ENCODE measurements at places on chromosomes 5 and 9. TPM values are rescaled to one million over a fixed set of nuclear protein-coding genes. Genes with fewer than 3 reads are reported as not detected.

SLC9A3 gene
- 0.17 TPM for total RNA-seq

PLPPR1 gene
- total RNA-seq: not detected

TNFSF15 gene
- 0.09 TPM for total RNA-seq

CDO1 gene
- 29.2 TPM for total RNA-seq

SH2D3C gene
- total RNA-seq: not detected

TSSK1B gene
- 0.16 TPM for total RNA-seq

SYK gene
- under 0.01 TPM for total RNA-seq

FBP1 gene
- total RNA-seq: not detected

CAMK4 gene
- 3.5 TPM for total RNA-seq

FABP6 gene
- not detected for total RNA-seq

PROB1 gene
- total RNA-seq: 0.26 TPM

WHRN gene
- total RNA-seq: 1.4 TPM

PSAT1 gene
- total RNA-seq: 9.0 TPM

RAB3C gene
- not detected for total RNA-seq

ESM1 gene
- total RNA-seq: 2.7 TPM

C9 gene
- total RNA-seq: 0.16 TPM

PKD2L2 gene
- total RNA-seq: not detected

PLGRKT gene
- 11.5 TPM for total RNA-seq

SERINC5 gene
- total RNA-seq: 11.8 TPM

CDH10 gene
- not detected for total RNA-seq

FAT2 gene
- 0.09 TPM for total RNA-seq

DELE1 gene
- total RNA-seq: 33.1 TPM

ARID3C gene
- not detected for total RNA-seq

TMEM174 gene
- total RNA-seq: not detected

PCDHB6 gene
- total RNA-seq: 0.16 TPM

All from bronchial smooth muscle cell (primary cell).